ENCODE measurements at places on chromosomes 1 and 21. TPM values are rescaled to one million over a fixed set of nuclear protein-coding genes. Genes with fewer than 3 reads are reported as not detected.

DNA sequence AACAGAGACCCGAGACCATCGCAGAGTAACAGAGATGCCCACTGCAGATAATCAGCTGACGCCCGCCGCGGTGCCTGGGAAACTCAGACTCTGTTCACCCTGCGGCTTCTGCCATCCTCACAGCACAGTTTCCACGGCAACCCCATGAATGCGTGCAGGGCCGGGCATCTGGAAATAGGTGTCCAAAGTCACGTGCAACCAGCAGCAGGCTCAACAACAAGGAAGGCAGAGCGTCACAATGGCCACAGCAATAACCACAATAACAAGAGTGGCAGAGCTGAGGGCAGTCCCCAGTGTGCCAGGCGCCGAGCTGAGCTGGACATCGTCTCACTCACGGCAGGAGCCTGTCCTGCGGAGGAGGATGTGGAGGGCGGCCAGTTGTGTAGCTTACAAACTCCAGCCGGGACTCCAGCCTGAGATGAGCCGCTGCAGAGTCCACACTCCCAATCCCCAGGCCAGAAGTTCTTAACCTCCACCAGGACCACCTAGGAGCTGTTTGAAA is 102.0 kb downstream of the CRYAA start:
- no peak for DNase-seq

GRCh38 chr1:223709598-223709997 is 2.7 kb upstream of the CAPN2 start:
- DNase-seq: no peak

GRCh38 chr1:3113047-3113740 is 44.2 kb downstream of the PRDM16 start:
- no peak for DNase-seq

GRCh38 chr21:17786851-17787181 is 32.3 kb downstream of the C21orf91 start:
- no peak for DNase-seq

GRCh38 chr1:115301438-115302020 is 36.5 kb downstream of the NGF start:
- DNase-seq: no peak

- no peak for DNase-seq
Measured at GRCh38 chr1:41794031-41794430, 124.7 kb downstream of the HIVEP3 start.

GRCh38 chr1:43275826-43276620 is 6.2 kb downstream of the TMEM125 start:
- no peak for DNase-seq

- no peak for DNase-seq
Measured at GRCh38 chr1:151371370-151372057, 991 bp downstream of the SELENBP1 start.

GRCh38 chr1:109732390-109732881 is 8.4 kb downstream of the GSTM3 start:
- no peak for DNase-seq

DNA sequence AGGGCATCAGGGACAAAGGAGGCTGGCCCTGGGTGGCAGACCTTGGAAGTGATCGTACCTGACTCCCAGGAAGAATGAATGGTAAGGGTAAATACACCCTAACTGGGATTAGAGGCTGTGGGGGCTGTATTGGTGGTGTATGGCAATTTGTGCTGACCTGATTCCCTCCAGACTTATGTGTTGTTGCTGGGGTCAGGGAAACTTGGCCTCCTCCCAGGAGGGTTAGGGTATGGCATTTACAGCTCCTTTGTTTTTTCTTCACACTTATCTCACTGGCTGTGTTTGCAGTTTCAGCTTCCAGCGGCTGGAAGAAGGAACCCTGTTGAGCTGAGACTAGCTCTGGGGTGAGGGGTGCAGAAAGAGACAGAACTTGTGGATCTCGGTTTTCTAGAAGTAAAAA is 8.2 kb downstream of the VANGL1 start:
- no peak for DNase-seq

DNA sequence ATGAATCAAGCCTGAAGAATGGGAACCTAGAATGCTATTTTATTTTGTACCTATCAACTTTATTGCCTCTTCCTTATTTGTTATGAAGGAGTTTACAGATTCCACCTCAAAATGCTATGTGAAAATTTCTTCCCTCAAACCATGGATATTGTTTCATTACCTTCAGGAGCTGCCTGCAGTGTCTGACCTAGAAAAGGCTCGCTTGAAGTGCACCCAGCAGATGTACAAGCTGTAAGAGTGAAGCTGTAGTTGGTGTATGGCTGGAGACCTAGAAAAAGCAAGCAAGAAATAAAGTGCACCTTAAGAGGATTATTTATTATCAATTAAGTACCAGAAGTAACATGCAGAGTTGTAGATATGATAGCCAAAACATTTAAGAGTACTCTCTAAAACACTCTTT is 199.4 kb downstream of the KCTD3 start:
- DNase-seq: no peak

DNA sequence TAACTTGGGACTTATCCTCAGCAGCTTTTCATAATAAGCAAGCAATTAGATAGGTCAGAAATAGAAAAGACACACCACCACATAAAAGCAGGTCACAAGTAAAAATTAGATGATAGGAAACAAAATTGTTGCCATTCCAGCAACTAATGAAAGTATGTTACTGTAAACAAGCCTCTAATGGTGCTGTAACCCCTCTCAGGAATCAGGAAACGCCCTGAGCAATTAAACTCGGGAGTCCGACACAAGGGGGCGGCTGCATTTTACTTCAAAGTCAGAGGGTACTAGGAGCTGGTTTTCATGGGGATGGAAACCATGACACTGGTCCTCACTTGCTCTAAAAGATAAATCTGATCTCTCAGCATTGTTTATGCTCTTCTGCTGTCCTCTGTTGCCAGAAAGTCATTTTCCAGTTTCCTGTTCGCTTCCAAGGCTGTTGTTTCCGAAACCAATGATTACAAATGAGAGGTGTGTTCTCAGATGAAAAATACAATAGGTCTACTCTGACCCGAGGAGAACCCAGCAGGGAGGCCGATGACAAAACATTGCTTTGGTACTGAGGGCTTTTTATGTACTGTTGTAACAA is 93.4 kb downstream of the TGFBR3 start:
- DNase-seq: no peak

DNA sequence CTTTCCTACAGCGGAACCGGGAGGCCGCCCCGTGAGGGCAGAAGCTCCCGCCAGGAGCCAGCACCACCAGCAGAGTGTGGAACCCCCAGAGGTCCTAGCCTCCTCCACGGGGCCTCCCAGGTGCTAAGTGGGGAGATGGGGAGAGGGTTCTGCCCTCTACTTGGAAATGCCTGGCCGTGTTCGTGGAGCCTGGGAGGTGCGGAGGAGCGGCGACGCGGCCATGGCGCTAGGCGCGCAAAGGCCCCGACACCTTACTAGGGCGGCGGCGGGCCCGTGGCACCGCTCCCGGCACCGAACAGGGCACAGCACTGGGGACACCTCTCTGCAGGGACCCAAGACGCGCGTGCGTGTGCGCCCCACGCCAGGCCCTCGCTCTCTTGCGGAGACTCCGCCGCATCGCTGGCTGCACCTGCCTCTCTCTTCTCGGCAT is 1.3 kb upstream of the CACNA1E start:
- DNase-seq: no peak

DNA sequence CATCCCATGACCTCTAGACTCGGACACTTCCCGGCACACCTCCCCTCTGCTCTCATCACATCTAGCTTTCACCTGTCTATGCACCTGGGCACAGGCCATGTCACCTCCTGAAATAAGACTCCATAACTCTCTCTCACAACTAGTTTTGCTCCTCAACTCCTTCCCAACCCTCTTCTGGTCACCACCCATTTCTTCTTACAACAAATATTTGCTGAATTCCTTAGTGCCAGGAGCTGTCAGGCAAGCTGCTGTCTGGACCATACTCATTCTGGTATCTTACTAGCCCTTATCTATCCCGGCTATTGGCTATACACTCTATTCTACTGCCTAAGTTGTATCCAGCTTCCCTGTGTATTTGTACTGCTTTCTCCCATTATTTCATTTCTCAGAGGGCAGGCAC is 49.1 kb downstream of the LRRC71 start:
- no peak for DNase-seq

GRCh38 chr1:223557130-223557475 is 108.4 kb downstream of the CAPN8 start:
- DNase-seq: no peak

DNA sequence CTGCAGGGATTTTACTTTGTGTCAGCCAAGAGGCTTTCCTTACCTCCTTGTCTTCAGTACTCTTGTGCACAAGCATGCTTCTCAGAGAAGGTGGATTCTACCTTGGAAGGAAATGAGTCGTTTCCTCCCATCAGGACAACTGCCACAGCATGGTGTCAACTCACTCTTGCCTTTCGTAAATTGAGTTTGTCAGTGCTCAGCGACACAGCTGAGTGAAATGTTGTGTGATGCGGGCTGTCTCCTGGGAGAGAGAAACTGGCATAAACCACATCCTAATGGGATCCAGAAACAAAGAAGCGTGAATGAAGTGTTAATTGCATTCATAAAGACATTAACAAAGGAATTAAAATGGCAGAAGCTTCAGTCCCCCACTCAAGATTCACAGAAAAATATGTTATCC is 51.5 kb upstream of the SLC22A15 start:
- DNase-seq: no peak

DNA sequence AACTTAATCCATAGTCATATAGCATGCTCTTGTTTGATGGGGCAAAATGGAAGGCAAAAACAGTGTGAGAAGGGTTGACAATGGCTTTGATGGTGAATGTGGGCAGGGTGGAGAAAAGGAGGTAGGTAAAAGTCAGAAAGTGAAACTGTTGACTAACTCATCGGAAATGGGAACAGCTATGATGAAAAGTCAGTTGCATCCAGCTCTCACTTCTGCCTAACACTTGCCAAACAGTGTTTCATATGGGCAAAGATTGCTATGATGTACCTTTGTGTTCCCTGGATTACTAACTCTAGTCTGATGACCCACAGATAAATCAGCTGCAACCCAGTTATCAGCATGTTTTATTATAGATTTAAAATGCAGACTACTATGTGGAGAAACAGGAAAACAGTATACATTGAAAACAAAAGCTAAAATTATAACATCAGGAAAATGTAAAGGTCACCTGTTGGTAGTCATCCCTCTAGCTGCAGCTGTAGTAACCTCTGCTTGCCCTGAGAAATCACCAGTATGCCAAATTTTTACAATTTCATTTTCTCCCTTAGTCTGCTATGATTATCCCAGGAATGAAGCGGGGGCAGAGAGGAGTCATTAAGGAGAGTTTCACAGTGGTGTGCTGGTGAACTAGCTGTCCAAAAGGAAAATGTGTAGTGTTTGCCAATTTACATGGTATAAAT is 11.7 kb downstream of the TNFSF18 start:
- no peak for DNase-seq

GRCh38 chr1:54653036-54653435 is 11.4 kb downstream of the MROH7 start:
- no peak for DNase-seq

GRCh38 chr1:26602378-26602959 is 72.9 kb downstream of the RPS6KA1 start:
- DNase-seq: no peak

GRCh38 chr1:174998569-174999215 is 1.1 kb upstream of the CACYBP start:
- DNase-seq: no peak

DNA sequence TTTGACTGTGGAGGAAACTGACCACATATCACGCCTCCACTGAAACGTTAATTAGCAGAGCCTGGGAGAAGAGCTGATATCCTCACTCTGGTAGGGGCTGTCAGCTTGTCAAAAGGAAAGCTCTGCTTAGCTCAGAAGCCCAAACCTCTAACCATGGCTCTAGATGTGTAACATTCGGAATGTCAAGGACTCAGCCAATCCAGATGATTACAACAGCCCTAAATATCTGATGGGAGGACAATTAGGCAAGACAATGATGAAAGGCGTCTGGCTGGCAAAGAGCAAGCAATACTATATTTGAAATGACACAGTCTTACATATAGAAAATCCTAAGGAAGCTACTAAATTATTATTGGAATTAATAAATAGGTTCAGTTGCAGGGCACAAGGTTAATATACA is 45.7 kb upstream of the COX20 start:
- no peak for DNase-seq

GRCh38 chr1:246728311-246728710 is 4.1 kb downstream of the SCCPDH start:
- no peak for DNase-seq

DNA sequence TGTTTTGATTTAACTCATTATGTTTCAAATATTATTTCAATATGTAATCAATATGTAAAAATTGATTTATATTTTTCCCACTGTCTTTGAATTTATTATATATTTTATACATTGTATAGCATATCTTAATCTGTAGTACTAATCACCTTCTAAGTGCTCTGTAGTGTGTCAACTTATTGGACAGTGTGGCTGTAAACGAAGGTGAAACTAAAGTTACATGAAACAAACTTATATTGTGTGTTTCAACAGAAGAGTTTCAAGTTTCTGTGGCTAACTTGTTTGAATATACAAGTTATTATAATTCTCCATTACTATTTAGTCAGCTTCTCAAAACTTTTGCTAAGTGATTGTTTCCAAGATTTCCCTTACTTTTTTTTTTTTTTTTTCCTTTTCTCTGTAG is 175.8 kb downstream of the DHRS3 start:
- DNase-seq: no peak

- no peak for DNase-seq
Measured at GRCh38 chr1:32878183-32878582, 7.5 kb upstream of the FNDC5 start.

The WDR64 gene
- total RNA-seq: 0.58 TPM

The TTC22 gene
- total RNA-seq: 6.0 TPM

The CELA3A gene
- total RNA-seq: not detected

The PADI1 gene
- total RNA-seq: not detected

The MMP23B gene
- 0.32 TPM for total RNA-seq

The RNF187 gene
- total RNA-seq: 73.0 TPM

The RAB7B gene
- not detected for total RNA-seq

The CLEC20A gene
- total RNA-seq: 2.9 TPM

The IQGAP3 gene
- total RNA-seq: 0.29 TPM
